ENCODE measurements at places on chromosomes 6 and 20.

DNA sequence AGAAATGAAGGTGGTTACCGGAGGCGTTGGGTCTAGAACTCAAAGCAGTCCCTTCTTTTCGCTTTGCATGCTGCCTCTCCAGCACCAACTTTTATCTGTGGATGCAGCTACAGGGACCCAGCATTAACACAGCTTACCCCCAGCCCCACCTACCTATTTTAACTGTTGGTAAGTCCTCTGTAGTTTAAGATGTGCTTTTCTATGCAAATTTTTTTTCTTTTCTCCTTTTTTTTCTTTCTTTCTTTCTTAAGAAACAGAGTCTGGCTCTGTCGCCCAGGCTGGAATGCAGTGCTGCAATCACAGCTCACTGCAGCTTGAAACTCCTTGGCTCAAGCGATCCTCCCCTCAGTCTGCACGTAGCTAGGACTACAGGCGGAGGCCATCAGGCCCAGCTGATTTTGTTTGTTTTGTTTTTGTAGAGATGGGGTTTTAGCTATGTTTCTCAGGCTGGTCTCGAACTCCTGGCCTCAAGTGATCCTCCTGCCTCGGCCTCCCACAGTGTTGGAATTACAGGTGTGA lies 6.5 kb upstream of the USP45 start:
- DNase-seq = no peak

GRCh38 chr6:133026705-133027104 lies 212.3 kb downstream of the RPS12 start:
- no peak for DNase-seq

DNA sequence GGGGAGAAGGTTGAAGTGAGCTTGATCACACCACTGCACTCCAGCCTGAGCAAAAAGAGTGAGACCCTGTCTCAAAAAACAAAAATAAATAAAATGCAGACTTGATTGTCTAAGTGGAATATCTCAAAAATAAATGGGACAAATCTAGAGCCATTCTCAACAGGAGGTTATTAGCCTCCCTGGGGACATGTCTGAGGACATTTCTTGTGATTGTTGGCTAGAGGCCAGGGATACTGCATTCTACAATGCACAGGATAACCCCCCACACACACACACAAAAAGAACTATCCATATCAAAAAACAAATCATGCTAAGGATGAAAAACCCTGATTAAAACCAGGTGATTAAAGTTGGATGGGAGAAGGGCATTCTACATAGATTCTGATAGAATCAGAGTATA lies 37.5 kb downstream of the FAM217A start:
- DNase-seq = no peak

GRCh38 chr6:115863211-115863610 lies 197.5 kb downstream of the FRK start:
- DNase-seq = no peak

DNA sequence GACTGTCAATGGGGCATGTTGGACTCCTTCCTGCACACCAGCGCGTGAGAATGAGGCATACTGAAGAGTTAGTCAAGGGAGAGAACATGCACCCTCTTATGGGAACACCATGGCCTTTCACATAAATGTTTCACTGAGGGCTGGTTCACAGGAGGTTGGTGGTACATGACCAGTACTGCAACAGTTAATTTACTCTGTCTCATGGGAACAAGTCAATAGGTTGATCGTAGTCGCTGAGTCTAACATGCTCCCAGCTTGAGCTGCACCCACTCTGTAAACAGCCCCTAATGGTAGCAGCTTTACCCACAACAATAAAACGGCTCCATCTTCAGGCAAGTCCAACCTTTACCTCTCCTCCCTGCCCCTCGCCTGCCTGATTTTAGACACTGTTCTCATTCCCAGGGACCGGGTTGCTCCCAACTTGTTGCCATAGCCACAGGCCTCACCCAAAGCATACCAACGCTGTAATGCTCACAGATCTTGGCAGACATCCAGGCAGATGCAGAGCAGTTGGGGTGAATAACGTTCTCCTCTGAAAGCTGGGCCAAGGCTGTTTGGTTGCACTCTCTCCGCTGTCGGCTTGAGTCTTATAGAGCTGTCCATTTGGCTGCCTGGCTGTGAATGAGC lies 111.3 kb downstream of the LY86 start:
- no peak for DNase-seq

GRCh38 chr6:111971866-111972532 lies 81.9 kb upstream of the CCN6 start:
- DNase-seq = no peak

GRCh38 chr6:18362058-18362561 lies 25.0 kb upstream of the RNF144B start:
- DNase-seq = no peak

DNA sequence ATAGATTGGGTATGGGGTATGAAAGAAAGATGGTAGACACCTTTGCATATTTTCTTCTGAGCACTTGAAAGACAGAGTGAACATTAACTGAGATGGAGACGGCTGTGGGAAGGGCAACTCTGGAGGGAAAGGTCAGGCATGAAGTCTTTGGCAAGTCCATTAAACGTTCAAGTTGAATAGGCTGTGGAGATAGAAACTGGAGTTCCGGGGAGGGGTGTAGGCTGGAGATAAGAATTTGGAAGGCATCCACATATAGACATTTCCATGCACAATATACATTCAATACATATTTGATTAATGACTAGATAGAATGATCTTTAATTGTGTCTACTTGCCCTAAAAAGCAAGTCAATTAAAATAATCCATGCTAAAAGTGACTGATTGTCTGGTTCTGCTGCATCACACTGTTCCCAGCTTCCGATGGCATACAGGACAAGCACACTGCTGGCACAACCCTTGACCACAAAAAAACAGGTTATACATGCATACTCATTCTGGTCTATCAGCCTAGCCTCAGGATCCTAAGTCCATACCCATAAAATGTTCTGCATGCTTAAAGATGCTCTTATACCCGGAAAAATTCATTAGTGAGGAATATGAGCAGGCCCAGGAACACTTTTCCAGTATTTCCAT lies 1.9 kb upstream of the MYLK4 start:
- no peak for DNase-seq

- no peak for DNase-seq
These were observed 90.5 kb downstream of the MAN1A1 start for GRCh38 chr6:119259027-119259426.

GRCh38 chr20:56503916-56504315 lies 20.6 kb upstream of the FAM209A start:
- no peak for DNase-seq

GRCh38 chr20:47691625-47692024 lies 93.7 kb downstream of the SULF2 start:
- DNase-seq = no peak

- no peak for DNase-seq
These were observed 12.9 kb downstream of the SLC13A3 start for GRCh38 chr20:46638134-46638897.

DNA sequence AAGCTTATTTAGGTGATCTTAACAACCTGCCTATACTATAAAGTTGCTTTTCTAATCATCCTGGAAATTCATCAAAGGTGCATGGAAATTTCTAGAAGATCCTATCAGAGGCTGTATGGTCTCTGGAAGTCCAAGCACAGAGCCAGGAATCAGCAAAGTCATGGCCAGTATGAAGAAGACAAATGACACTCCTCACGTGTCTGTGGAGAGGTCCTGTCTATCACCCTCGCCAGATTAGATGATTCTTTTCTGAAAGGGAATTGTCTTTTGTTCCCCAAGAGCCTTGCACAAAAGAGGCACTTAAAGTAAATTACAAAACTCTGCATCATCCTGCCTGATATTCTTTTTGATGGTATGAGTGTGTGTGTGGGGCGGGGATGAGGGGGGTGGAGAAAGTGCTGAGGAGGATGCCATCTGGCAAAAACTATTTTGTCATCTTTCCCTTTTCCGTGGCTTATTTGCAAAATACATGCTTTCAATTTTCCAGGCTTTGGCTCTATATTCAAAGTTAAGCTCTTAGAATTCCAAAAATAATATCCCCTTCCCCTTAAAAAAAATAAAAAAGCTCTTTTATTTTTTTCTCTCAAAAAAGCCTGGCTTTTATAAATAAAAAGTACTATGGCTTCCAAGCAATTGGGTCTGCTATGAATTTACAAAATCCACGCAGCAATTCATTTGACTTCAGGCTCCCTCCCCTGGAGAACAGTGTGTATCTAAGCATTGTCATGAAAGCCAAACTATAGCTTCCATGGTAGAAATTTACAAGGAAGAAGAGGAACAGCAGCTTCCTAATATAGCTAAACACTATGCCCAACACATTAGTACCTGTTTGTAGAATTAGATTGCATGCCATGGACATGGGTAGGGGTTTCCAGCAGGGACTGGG lies 185.2 kb upstream of the ARG1 start:
- DNase-seq = no peak

DNA sequence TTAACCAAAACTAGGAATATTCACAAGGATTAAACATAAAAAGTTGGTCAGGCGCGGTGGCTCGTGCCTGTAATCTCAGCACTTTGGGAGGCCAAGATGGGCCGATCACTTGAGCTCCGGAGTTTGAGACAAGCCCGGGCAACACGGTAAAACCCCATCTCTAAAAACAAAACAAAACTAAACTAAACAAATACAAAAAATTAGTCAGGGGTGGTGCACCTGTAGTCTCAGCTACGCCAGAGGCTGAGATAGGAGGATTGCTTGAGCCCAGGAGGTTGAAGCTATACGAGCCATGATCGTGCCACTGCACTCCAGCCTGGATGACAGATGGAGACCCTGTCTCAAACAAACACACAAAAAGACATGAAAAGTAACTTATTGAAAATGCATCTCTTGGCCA lies 3.2 kb downstream of the PSORS1C2 start:
- no peak for DNase-seq

- no peak for DNase-seq
These were observed 58.7 kb downstream of the CD40 start for GRCh38 chr20:46176739-46177378.

- DNase-seq = no peak
These were observed 10.6 kb upstream of the FAM8A1 start for GRCh38 chr6:17589406-17590096.

- DNase-seq = no peak
These were observed 47.7 kb downstream of the BANF2 start for GRCh38 chr20:17747431-17747846.

DNA sequence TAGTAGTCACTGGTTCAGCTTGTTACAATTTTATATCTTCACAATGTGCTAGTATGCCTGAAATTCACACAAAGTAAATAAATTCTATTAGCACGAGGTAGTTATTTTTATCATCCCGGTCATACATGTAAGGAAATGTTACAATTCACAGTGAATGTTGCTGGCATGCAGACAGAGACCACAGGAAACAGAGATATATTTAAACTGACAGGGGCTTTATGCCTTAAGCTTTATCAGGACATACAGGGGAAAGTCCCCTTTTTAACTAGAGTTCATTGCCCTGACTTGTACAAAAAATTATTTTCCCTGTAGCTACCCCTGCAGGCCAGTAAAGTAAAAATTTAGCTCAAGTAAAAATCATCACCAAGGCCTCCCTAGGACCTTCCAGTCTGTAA lies 712.0 kb upstream of the NRSN1 start:
- no peak for DNase-seq

DNA sequence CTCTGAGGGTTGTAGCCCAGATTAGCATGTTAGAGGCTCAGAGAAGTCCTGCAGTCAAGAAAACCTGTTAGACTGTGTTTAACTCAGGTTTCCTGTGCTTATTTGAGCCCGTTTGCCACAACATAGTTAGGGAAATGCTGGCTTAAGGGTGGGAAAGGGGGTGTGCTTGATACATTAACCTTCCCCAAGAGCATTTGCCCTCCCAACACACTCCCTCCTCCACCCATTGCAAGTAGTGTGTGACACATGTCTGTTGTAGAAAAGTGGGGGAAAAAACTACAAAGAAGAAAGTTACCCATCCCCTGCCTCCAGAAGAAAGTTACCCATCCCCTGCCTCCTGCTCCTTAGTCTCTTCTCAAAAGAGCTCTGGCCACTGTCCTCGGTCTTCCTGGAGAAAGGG lies 36.8 kb upstream of the MRPS18A start:
- DNase-seq = no peak

GRCh38 chr20:63741676-63742380 lies 2.3 kb downstream of the SLC2A4RG start:
- no peak for DNase-seq

GRCh38 chr6:37696841-37697662 lies 631 bp downstream of the MDGA1 start:
- DNase-seq = no peak

Measured in cortex of kidney (tissue), 1 donor.